ENCODE measurements at places on chromosomes 3 and 15. TPM values are rescaled to one million over a fixed set of nuclear protein-coding genes. Genes with fewer than 3 reads are reported as not detected.
A peak's percentile ranks its signal among the peaks of the same experiment; 100 is the strongest.

The SLC15A2 gene
- total RNA-seq, result 1.8 TPM

GRCh38 chr3:107943786-107944523 lies 146.9 kb downstream of the CD47 start:
- no peak for DNase-seq
- H3K27me3 ChIP-seq, result no peaks in the 10 kb centered on the region
- no peaks in the 10 kb centered on the region for H3K36me3 ChIP-seq

The NISCH gene
- total RNA-seq, result 152 TPM

DNA sequence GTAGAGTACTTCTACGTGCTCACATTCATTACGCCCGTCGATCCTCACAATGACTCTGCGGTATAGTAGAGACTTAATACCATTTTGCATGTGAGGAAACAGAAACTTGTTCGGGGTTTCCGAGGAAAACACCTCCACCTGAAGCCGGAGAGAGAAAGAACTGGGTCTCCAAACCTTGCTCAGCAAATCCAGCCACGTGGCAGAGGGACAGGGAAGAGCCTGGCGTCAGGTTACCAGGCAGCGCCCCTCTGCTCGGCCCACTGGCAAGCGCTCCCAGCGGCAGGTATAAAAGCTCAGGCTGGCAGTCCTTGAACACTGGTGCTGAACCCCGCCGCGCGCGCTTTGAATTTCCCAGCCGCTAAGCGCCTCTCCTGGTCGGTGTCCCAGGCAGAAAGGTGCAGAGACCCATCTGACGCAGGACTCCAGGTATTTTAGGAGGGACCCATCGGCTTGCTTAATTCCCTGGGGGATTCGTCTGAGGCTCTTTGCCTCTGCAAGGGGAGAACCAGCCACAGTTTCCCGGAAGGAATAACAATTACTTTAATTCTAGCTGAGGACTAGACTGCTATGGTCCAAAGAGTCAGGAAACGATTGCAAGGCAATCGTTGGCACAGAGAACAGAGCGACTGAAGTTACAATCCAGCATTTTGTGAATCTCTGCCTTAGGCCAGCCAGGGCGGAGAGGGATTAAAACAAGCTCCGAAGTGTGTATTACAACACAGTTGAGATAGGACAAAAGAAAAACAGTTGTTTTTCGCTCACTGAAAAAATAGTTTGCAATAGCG lies at the start of gene C2CD4A:
C2CD4A (plus strand) TSS at position 315 of the 785 bp plus-strand sequence. CDS start 637 bp downstream, outside the sequence.
- H3K27me3 ChIP-seq, result peaks cover 11% of the 10 kb centered on the region
- H3K4me3 ChIP-seq, result peak within 1 kb of the TSS; percentile 70
- no peaks in the 10 kb centered on the region for H3K36me3 ChIP-seq
- peaks cover 3% of the 10 kb centered on the region for H3K4me1 ChIP-seq
- H3K27ac ChIP-seq, result no peak within 1 kb of the TSS

DNA sequence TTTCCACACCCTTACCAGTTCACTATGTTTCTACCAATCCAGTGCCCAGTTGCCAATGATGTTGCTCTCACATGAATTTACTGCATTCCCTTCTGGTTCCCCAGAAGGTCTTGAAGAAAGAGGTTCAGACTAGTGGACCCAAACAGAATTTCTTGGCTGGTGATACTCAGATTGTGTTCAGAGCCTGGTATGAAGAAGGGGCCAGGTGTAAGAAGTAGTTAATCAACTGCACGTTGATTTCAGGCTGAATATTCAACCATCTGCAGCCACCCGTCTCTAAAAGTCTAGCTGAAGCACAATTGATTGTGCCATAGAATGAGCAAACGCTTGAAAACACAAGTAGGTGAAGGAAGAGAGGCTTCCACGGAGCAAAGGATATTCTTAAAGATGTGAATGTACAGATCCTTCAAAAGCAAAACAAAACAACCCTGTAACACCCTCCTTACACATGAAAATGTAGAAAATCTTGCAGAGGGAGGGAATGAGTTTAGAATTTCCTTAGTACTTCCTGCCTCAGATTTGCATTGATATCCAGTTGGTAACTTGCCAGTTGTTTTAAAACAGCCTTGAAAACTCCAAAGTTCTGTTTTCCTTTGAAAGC lies 4.7 kb downstream of the RBMS3 start:
- H3K27me3 ChIP-seq, result peaks cover 6% of the 10 kb centered on the region
- no peak overlapping the region for H3K4me3 ChIP-seq
- H3K36me3 ChIP-seq, result no peaks in the 10 kb centered on the region
- no peak overlapping the region for H3K27ac ChIP-seq
- peaks cover 3% of the 10 kb centered on the region for H3K4me1 ChIP-seq
- DNase-seq, result no peak

DNA sequence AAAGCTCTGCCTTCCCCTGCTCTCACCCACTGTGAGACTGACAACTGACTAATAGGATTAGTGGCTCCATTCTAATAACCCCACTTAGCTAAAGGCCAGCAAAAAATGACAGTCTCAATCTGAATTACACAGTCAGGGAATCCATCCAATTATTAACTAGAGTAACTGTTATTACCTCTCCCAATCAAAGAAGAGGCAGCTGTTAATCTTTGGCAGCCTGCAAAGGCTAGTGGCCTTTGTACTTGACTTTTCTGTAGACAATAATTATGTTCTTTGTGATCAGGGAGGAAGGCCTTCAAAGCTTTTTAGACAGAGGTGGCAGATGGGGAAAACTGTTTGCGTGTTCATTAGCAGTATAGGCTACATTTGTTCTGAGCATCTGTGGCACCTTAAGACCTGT lies 177.7 kb downstream of the ISL2 start:
- H3K27me3 ChIP-seq, result no peaks in the 10 kb centered on the region
- H3K4me3 ChIP-seq, result no peak overlapping the region
- H3K4me1 ChIP-seq, result no peaks in the 10 kb centered on the region
- no peak overlapping the region for H3K27ac ChIP-seq
- H3K36me3 ChIP-seq, result no peaks in the 10 kb centered on the region

DNA sequence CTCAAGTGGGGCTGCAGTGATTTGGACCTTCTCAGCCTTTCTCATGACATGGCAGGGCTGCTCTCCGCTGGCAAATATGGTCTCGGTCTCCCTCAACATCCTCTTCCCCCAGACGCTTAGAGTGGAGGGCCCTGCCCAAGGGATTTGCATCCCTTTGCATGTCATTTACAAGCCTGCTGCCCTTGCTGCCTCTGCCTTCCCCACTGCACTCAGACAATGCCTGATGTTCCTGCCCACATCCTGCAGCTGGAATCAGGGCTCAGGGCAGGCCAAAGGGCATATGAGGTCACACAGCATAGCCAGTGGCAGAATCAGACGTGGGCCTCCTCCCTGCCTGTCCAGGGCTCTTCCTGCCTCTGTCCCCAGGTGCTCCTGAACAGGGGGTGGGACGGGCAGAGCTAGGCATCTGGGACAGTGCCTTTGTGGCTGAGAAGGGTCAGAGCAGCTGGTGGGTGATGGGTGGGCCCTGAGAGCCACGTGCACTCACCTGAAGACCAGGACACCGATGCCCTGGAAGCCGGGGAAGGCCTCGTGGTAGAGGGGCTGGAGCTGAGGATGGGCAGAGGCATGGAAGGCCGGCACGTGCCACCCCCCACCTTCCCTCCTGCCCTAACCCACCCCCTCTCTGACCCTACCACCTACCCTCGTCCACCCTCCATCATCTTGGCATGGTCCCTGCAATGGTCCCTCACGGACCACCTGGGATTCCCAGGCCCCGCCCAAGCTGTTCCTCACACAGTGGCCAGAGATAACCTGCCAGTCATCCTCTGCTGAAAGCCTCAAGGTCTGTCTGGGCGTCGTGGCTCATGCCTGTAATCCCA lies 27.4 kb upstream of the GOLGA6C start:
- peaks cover 75% of the 10 kb centered on the region for H3K27me3 ChIP-seq
- no peak for DNase-seq
- H3K4me3 ChIP-seq, result no peak overlapping the region
- no peak overlapping the region for H3K27ac ChIP-seq

The LINGO1 gene
- total RNA-seq, result not detected

- H3K36me3 ChIP-seq, result no peaks in the 10 kb centered on the region
- no peak overlapping the region for H3K4me3 ChIP-seq
- no peak for DNase-seq
- H3K27ac ChIP-seq, result no peak overlapping the region
Measured at GRCh38 chr15:66096688-66097058, 156.9 kb downstream of the MEGF11 start.

- H3K4me3 ChIP-seq, result peak overlapping the region; percentile 80
- H3K36me3 ChIP-seq, result peaks cover 10% of the 10 kb centered on the region
- peaks cover 7% of the 10 kb centered on the region for H3K4me1 ChIP-seq
- H3K27ac ChIP-seq, result peak overlapping the region; percentile 90
- DNase-seq, result no peak
- no peaks in the 10 kb centered on the region for H3K27me3 ChIP-seq
Measured at GRCh38 chr15:43492266-43492665, 690 bp downstream of the TP53BP1 start.

The SAMMSON gene
- total RNA-seq, result not detected
